ENCODE measurements at places on chromosomes 5 and 9.
A peak's percentile ranks its signal among the peaks of the same experiment; 100 is the strongest.

DNA sequence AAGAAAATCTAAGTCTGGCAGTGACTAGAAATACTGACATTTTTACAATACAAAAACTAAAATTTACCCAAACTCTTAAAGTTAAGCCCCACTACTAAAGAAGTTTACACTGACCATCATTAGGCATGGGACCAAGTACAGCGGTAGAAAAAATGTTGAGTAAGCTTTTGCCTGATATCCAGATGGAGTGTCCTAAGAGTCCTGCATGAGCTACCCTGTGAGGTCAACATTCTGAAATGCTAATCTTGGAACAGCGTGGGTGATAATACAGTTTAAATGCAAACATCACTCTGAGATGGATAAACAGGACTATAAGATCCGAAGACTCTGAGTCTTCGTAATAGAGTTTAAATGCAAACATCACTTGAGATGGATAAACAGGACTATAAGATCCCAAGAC is 189.7 kb downstream of the DCP2 start:
- DNase-seq: no peak

DNA sequence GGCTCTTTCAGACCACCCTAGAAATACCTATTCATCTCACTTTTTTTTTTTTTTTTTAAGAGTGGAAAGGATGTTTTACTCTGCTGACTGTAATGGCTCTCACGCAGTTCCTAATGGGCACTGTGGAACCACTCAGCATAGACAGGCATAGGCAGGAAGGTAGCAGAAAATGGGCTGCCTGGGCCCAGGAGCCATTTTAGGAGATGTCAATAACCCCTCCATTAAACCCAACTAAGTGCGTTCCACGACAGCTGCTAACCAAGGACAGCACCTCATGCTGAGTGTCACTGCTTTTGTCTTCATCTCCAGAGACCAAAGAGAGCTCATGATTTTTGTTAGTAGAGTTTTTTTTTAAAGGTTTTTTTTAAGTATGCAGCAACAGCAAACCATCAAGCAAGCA is 15.3 kb downstream of the MAP1B start:
- DNase-seq: no peak

DNA sequence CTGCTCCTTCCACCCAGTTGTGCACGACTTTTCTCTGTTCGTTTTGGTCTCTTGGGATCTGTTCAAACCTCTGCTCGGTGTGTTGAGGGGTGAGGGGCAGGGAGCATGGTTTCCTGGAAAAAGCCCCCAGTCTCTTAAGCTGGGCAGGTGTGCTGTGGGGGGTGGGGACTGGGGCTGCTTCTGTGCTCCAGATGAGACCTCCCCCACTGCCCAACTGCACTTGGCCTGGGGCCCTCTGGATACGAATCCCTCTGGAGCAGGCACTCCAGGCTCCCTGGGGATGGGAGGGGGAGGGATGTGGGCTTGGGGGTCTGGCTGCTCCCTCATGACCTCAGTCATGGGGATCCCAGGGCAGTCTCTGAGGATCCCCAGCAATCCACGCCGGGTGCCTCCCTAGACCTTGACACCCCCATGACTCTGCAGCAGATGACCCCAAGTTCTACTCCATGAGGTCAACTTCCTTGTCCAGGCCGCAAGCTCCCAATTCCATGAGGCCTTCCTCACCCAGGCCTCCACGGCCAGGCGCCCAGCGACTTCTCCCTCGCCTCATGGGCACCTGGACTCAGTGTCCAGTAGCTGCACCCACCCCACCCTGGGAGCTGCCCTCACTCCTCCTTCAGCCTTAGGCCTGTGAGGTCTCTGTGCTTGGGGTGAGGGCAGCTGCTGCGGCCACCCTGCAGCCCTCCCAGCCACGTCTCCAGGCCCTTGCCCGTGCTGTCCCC is 5.9 kb upstream of the AHRR start:
- DNase-seq: no peak

GRCh38 chr9:14608540-14608939 is 84.7 kb downstream of the ZDHHC21 start:
- DNase-seq: no peak

DNA sequence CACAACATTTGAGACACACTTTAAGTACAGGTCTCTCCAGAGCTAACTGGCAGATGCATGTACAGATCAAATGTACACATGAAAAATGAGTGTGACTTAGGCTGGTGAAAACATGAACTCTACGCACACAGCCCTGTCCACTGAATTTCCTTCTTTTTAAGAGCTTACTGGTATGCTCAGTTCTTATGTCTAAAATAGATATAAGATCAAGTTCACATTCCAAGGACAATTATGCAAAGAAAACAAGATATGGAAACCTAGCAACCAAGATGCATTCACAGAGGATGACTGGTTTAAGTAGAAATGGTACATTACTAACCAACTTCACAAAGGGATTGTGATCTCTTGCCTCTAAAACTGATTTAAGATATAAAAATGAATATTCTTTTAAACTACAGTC is 56.7 kb downstream of the TLE1 start:
- DNase-seq: no peak

DNA sequence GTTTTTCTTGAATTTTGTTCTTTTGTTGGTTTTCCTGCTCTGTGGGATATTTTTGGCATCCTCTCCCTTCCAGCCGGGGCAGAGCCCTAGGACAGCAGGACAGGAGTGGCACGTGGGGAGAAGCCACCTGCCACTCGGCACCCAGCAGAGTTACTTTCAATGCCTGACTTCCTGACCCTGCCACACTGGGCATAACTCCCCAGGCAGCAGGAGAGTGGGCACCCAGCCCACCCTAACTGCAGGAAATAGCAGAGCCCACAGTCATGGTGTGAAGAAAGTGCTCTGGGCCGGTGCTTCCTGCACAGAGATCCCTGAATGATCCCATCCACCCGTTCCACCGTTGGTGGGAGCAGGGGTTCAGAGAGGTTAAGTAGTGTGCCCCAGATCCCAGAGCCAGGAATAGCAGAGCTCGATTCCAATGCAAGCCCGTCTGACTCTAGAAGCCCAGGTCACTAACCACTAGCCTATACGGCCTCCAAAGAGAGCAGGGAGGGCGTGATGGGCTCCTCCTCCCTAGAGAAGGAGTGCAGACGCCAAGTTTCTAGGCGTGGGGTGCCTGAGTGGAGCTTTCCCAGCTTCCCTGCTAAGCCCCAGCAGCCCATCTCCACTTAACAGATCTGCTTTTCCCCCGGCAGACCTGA is 8.1 kb upstream of the NUP214 start:
- no peak for DNase-seq

- DNase-seq: peak; percentile 77
These were observed 2.1 kb downstream of the SH2D3C start for GRCh38 chr9:127776195-127776923.

- DNase-seq: no peak
These were observed 19.5 kb upstream of the CRB2 start for GRCh38 chr9:123336449-123336848.

- DNase-seq: no peak
These were observed 30.2 kb upstream of the PITX1 start for GRCh38 chr5:135064235-135064570.

DNA sequence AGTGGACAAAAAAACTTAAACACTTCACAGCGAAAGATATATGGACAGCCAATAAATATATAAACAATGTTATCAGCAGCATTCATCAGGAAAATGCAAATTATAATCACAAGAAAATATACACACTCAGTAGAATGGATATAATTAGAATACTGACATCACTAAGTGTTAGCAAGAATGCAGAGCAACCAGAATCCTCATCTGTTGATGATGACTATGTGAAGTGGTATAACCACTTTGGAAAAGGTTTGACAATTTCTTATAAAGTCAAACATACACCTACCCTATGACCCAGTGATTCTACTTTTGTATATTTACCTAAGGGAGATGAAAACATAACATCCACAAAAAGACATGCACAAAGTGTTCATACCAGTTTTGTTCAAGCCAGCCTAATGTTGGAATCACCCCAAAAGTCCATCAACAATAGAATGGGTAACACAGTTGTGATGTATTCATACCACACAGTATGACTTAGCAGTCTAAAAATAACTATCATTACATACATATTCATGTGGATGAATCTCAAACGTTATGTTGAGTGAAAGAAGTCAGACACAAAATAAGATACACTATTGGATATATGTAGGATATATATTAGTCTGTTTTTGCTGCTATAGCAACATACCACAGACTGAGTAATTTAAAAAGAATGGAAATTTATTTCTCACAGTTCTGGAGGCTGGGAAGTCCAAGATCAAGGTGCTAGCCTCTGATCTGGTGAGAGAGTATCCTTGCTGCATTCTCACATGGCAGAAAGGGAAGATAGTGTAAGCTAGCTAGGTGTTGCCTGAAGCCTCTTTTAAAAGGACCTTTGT is 148.8 kb upstream of the ADAMTSL1 start:
- DNase-seq: no peak

- no peak for DNase-seq
These were observed 580.8 kb downstream of the ACTL7B start for GRCh38 chr9:108274971-108275370.

- no peak for DNase-seq
These were observed 4.3 kb downstream of the BBLN start for GRCh38 chr9:128164307-128164885.

GRCh38 chr9:91775011-91775707 is 174.9 kb downstream of the ROR2 start:
- DNase-seq: peak; percentile 62

GRCh38 chr5:157222506-157223230 is 42.0 kb downstream of the ITK start:
- DNase-seq: peak; percentile 86

- DNase-seq: no peak
These were observed 18.6 kb upstream of the CFAP95 start for GRCh38 chr9:69801989-69802388.

DNA sequence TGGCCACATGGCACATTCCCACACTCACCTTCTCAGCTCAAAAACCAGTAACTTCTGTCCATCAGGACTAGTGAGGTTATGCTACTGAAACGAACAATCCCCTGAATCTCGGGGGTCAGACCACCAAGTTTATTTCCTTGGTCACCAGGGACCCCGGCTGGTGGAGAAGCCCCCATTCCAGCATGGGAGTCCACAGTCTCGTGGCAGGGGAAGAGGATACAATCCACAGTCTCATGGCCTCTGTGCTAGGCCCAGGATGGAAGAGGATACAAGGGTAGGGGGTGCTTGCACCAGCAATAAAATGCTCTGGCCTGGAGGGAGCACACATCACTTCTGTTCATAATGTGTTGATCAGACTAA is 7.4 kb upstream of the CARD19 start:
- DNase-seq: no peak

DNA sequence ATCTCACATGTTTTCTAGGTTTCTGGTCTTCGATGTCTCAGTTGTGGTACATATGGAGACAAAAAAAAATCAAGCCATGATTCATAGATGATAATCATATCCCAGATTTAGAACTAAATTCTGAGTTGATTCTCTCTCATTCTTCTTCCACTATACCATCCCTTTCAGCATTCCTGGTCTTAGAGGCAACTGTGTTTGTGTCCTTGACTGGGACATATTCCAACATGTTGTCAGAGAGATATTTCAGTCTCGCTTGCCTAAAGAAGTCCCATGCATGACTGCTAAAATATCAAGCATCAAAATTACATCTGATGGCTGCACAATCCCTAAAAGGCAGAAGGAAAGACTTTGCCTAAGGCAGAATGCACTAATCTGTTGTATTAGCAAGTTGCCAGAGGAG is 236.6 kb downstream of the PSAT1 start:
- no peak for DNase-seq

GRCh38 chr5:140725799-140726471 is 25.7 kb downstream of the ZMAT2 start:
- peak; percentile 56 for DNase-seq

- DNase-seq: no peak
These were observed 37.4 kb downstream of the PHF2 start for GRCh38 chr9:93613791-93614190.

- DNase-seq: no peak
These were observed 19.5 kb downstream of the CXXC5 start for GRCh38 chr5:139667730-139668063.

GRCh38 chr9:26951794-26952193 is 4.4 kb upstream of the IFT74 start:
- no peak for DNase-seq

DNA sequence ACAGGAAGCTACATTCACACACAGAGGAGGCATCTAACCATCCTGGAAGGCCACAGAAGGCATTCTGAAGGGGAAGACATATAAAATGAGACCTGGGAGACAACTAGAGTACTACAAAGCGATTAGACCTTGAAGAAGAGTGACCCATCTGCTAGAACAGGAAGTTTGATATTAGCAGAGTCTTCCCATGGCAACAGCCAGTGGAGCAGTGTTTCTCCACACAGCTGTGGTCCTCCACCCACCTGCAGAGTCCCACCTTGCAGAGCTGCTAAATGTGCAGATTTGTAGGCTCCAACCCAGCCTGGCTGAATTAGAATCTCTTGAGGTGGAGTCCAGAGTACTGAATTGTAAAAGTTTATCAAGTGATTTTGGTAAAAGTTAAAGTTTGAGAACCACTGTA is 267.0 kb downstream of the CETN3 start:
- no peak for DNase-seq

GRCh38 chr5:171207256-171207847 is 101.7 kb upstream of the TLX3 start:
- DNase-seq: peak; percentile 2

GRCh38 chr5:41246376-41246775 is 33.0 kb upstream of the C6 start:
- no peak for DNase-seq

DNA sequence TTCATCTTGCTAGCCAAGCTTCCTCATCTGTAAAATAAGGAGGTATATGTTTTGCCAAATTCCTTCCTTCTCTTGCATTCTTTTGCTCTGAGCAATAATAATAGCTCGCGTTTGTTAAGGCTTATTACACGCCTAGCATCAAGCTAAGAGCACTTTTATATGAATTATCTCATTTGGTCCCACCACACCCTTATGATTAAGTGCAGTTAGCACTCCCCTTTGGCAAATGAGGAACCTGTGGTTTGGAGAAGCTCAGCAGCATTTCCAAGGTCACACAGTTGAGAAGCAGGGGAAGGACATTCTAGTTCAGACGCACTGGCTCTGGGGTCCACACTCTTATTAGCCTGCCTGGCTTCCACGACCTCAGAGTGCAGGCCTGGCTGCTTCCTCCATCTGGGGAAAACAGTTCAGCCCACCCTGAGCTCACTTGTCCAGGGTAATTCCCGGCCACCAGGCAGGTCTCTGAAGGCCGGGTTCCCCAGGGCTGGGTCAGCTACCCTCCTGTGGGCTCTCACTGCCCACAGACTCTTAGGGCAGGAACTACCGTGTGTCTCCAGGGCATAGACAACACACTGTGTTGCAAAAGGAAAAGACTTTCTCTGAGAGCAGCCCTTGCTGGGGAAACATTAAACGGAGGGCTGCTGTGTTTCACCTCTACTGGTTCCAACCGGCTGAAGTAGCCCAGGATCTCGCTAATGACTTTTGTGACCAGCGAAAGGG is 9.9 kb upstream of the FBP1 start:
- DNase-seq: no peak
